Panc1 (cell line): ENCODE measurements at places on chromosomes 6 and 20. TPM values are rescaled to one million over a fixed set of nuclear protein-coding genes. Genes with fewer than 3 reads are reported as not detected.

The BPIFB1 gene
- total RNA-seq, result 0.10 TPM

The HMGCLL1 gene
- total RNA-seq, result not detected

The MATN4 gene
- total RNA-seq, result 0.15 TPM

The FAM83C gene
- total RNA-seq, result not detected

The RWDD2A gene
- total RNA-seq, result 3.4 TPM

The UBE2C gene
- total RNA-seq, result 173 TPM

The ANGPT4 gene
- total RNA-seq, result not detected

The RAET1L gene
- total RNA-seq, result not detected

The CST2 gene
- total RNA-seq, result not detected

The PNLDC1 gene
- total RNA-seq, result not detected

The SALL4 gene
- 1.6 TPM for total RNA-seq

The NFKBIE gene
- 24.9 TPM for total RNA-seq

The SYCP2 gene
- 39.7 TPM for total RNA-seq

The PKIB gene
- 1.1 TPM for total RNA-seq

The PRPH2 gene
- total RNA-seq, result not detected

The ZC3H12D gene
- 0.26 TPM for total RNA-seq

The SLC17A2 gene
- not detected for total RNA-seq

The TMEM151B gene
- 0.18 TPM for total RNA-seq

The NRSN1 gene
- not detected for total RNA-seq
